LHCN-M2 (cell line): ENCODE measurements at places on chromosomes 7 and 10. TPM values are rescaled to one million over a fixed set of nuclear protein-coding genes. Genes with fewer than 3 reads are reported as not detected.

The SPDYE5 gene
- total RNA-seq = not detected in 2 replicates

The CLDN4 gene
- total RNA-seq = 0.17 and 0.19 TPM in 2 replicates

The CCZ1B gene
- total RNA-seq = 19.7 and 21.1 TPM in 2 replicates

The CCDC3 gene
- 3.2 and 4.0 TPM in 2 replicates for total RNA-seq

The SPDYE2 gene
- not detected in 2 replicates for total RNA-seq

The VAX1 gene
- not detected in 2 replicates for total RNA-seq

DNA sequence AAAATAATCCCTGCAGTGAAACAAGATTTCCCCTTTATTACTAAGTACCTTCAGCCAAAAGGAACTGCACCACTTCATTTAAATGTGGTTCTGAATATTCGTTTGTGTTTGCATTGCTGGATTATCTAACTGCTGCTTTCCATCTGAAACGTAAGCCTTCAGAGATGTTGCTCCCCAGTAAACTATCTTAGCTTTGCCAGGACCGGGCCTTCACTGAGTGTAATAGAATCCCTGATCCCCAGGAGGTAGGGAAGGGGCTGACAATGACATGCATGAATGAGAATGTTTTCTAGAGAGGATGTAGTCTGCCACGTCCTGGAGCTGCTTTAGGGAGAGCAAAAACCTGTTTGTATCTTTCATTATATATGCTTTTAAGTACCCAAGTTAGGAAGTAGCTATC, 19.5 kb upstream of the INSYN2A start:
- DNase-seq = no peak

DNA sequence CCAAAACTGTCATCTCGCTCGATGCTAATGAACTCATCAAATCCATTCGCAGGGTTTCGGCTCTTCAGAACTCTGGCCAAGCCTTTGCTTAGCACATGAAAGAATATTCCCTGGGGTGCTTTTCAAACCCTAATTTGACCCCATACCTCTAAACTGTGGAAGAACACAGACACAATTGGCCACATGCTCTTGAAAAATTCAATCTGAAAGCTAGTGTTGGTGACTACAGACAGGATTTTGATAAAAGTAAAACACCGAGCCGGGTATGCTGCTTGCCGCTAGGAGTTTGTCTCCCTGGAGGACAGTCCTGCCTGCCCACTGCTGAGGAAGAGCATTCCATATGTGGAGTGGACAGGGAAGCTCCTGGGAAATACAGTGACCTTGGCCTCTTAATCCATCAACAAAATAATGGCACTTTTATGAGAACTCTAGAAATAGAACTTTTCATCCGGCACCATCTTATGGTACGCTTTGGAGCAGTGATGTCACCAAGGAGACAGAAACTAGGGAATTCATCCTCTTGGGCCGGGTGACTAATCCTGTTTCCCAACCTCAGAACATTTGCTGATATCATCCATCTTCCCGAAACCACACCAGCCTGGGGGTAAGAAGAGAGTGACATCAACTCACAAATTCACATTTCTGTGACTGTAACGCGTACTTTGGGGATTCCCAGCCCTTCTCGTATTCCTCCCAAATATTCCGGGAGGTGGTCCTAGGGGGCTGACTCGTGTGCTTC, 34.2 kb downstream of the MTURN start:
- DNase-seq = peak; percentile 98

DNA sequence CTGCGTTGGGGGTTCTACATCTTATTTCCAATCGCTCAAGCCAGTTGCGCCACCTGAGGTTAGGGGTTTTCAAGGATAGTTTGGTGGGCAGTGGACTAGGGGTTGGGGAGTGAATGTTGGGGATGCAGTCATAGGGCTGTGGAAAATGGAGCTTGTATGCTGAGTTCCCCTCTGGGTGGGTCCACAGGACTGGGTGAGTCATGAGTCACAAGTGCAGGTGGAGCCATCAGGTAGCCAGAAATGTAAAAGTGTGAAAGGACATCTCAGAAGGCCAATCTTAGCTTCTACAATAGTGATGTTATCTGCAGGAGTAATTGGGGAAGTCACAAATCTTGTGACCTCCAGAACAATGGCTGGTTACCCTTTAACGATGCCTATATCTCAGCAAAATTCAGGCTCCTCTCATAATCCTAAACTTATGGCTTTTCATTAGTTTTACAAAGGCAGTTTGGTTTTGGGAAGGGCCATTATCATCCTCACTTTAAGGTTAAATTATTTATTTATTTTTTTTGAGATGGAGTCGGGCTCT, 18.0 kb upstream of the MKRN1 start:
- no peak for DNase-seq

DNA sequence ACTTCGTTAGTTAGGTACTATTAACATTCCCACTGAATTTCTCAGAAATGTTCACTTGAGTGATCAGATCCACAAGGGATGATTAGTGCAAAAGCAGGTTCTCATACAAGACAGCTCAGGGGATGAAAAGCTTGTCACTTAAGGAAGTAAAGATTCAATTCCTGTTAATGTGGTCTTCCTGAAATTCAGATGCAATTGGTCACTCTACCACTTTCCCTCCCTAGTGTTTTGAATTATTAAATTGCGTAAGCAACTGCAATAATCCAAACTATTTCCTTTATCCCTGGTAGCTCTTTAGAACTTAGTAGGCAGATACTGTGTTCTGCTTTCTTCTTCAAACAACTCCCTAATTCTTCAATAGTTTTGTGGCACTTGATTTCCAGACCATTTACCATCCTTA, 121.4 kb downstream of the MAGI2 start:
- DNase-seq = peak; percentile 49

GRCh38 chr10:114647545-114648138, 10.4 kb downstream of the ABLIM1 start:
- peak; percentile 59 for DNase-seq

DNA sequence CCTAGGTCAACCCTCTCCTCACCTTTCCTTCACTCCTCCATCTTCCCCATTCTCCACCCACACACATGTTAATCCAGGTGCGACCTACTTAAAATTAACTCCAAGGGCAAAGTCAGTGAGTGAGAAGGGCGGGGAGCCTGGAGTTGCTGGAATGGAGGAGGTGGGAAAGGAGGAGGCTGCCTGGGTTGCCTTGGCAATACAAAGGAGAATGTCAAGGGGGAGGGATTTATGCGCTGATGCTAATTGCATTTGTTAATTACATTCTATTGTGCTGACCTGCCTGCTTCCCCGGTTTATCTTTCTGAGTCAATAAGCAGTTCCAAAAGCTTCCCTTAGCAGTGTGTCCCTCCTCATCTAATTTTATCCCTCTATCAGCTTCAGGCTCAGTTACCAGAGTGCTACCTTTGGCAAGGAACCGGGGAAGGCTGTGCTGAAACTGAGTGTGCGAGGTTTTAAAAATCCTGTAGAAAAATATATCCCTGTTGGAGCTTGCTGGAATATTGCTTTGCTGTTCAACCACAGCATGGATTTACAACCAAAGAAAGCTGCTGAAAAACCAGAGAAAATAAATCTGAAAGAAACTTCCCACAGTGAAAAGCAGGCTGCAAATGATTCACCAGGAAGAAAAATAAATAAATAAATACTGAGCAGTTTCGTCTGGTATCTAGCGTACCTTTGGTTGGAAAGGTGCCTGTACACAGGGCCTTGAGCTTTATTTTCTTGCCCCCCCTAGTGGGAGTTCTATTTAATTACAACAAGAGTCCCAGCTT, 113.2 kb upstream of the DGKB start:
- DNase-seq = peak; percentile 58

DNA sequence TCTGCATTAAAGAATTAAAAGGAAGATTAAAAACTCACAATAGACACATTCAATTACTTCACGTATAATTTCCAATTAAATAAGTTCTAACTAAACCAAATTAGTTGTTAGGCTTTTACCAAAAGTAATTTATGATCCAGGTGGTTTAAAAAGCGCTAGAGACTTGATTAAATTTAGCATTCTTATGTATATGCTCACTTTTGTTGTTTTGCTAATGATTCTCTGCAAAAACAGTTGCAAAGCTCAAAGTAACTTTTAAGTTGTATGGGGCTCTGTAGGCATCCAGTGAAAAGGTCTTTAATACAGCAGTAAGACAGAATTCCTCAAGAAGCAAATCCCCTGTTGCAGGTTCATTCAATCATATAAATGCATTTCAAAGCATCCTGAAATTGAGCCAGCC, 15.5 kb upstream of the PNPLA8 start:
- no peak for DNase-seq

- DNase-seq = no peak
These were observed 329 bp downstream of the NOLC1 start for GRCh38 chr10:102152545-102152890.

DNA sequence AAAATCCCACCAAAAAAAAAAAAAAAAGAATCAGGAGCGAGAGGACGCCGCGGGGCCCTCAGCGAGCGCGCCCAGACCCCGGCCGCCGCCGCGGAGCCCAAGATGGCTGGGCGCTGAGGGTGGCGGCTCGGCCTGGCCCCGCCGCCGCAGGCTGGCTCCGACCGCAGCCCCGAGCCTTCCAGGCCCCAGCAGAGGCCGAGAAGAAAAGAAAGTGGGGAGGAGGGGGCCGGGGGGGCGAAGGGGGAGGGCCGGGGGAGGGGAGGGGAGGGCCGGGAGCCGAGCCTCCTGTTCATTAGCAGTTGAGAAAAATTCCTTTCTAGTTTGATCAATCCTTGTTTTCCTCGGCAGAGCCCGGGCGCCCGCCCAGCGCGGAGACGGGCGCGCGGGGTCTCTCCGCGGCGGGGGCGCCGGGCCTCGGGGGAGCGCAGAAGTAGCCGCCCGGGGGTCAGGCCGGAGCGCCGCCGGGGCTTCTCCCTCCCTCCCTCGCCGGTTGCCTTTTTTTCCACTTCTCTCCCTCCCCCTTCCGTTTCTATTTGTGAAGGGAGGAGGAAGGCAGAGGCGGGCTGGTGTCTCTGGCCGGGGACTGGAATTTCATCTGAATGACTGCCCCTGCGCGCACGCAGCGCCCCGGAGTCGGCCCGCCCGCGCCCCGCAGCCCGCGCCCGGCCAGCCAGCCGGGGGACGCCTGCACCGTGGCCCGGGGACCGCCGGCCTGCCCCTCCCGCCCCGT, 778 bp upstream of the TRIM8 start:
- DNase-seq = peak; percentile 73

DNA sequence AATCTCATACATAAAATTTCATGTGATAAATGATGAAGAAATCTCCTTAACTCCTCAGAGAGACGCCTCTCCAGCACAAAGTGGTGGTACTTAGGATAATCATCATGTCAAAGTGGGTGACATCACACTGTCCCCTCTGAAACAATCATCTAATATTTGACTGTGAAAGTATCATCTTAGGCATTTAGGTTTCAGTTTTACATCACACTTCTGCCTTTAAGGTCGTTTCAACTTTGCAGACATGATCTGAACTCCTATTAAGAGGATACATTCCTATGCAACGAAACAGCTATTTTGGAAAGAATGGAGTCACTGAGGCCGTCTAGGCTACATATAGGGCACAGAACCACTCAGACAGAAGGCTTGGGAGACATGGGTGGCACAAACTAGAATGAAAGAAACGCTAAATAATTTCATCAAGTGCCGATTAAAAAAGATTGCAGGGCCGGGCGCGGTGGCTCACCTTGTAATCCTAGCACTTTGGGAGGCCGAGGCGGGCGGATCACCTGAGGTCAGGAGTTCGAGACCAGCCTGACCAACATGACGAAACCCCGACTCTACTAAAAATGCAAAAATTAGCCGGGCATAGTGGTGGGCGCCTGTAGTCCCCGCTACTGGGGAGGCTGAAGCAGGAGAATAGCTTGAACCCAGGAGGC, 2.0 kb downstream of the VOPP1 start:
- no peak for DNase-seq

- DNase-seq = no peak
These were observed 13.0 kb downstream of the SCART1 start for GRCh38 chr10:133466683-133467275.

DNA sequence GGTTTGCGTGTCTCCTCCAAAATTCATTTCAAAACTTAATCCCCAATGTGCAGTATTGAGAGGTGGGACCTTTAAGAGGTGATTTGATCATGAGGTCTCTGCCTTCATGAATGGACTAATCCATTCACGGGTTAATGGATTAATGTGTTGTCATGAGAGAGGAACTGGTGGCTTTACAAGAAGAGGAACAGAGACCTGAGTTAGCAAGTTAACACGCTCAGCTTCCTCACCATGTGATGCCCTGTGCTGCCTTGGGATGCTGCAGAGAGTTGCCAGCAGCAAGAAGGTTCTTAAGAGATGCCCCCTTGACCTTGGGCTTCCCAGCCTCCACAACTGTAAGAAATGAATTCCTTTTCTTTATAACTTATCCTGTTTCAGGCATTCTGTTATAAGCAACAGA, 3.7 kb upstream of the TCTN3 start:
- no peak for DNase-seq
